Pulmonary artery endothelial cell (primary cell): ENCODE measurements at places on chromosomes 3 and 15.
A peak's percentile ranks its signal among the peaks of the same experiment; 100 is the strongest.

GRCh38 chr3:131526801-131527347 is 24.1 kb upstream of the MRPL3 start:
- peak; percentile 24 for DNase-seq

GRCh38 chr15:69446953-69447352 is 5.7 kb upstream of the RPLP1 start:
- DNase-seq: no peak

GRCh38 chr3:196634829-196635228 is 4.7 kb upstream of the NRROS start:
- DNase-seq: no peak

- DNase-seq: no peak
These were observed 1.9 kb downstream of the CNBP start for GRCh38 chr3:129181819-129182218.

GRCh38 chr3:128554465-128555097 is 61.6 kb upstream of the GATA2 start:
- no peak for DNase-seq

DNA sequence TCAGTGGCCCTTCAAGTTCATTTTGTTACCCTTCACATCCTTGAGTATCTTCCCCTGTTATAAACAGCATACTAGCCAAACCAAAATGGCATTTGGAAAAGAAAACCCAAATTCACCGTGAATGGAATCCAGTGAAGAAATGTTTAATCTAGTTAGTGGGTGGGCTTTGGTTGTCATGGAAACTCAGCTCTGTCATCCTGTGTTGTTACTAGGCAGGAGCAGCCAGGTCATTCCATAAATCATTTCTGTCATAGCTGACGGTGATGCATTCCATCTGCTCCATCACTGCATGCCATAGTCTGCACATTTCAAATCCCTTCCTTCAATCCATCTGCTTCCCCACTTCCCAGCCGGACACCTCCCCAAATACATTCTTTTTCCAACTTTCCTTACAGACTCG is 140.4 kb upstream of the CGNL1 start:
- no peak for DNase-seq

DNA sequence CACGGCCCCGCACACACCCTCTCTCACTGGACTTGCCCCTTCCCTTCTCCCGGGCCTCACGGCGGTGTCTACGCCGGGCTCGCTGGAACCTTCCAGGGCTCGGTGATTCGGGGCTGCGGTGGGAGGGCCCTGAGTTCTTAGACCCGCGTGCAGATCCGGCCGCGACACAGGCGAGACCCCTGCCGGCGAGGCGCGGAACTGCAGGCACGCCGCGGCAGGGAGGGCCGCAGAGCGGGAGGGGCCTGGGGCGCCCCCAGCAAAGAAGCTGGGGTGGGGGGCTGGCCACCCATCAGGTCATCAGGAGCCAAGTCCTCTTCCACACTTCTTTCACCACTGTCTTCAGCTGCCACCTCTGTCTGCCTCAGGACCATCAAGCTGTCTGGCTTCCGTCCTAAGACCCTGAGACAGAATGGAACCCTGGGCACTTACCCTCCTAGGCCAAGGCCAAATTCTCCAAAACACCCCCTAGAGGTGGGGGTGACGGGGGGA is 164.5 kb downstream of the XXYLT1 start:
- DNase-seq: no peak

- no peak for DNase-seq
These were observed 56.2 kb downstream of the ZNF445 start for GRCh38 chr3:44421280-44421679.

DNA sequence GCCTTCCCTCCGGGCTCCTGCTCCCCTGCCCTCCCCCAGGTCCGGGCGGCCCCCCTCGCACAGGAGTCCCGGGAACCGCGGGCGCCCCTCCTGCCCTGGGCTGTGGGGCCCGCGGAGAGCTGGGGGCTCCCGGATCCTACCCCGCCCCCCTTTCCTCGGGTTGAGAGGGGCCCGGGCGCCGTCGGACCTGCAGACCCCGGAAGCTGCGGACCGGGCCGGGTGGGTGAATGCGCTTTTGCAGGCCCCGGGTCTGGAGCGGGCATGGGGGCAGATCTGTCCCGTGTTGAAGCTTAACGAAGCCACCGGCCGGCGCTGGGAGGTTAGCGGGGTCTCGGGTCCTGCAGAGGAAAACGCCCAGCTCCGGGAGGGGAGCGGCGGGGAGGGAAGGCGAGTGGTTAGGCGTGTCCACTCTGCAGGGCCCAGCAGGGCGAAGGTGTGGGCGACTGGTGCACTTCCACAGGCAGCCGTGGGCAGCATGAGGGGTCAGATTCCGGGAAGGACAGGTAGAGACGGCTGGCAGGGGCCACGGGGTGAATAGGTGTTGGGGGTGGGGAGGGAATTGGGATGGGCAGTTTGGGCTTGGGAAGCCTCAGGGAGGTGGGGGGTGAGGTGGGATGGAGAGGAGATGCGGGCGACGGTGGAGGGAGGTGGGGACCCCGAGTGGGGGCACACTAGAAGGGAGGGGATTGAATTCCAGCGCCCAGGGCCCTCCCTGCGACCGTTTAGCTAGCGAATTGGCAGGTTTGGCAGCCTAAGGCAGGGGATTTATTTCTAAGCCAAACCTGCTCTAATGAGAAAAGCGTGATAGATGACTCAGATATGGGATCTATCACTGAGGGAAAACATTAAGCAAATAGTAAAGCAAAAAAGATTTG is 635 bp downstream of the CD276 start:
- DNase-seq: no peak

- no peak for DNase-seq
These were observed 80.7 kb downstream of the SATB1 start for GRCh38 chr3:18344306-18345014.

DNA sequence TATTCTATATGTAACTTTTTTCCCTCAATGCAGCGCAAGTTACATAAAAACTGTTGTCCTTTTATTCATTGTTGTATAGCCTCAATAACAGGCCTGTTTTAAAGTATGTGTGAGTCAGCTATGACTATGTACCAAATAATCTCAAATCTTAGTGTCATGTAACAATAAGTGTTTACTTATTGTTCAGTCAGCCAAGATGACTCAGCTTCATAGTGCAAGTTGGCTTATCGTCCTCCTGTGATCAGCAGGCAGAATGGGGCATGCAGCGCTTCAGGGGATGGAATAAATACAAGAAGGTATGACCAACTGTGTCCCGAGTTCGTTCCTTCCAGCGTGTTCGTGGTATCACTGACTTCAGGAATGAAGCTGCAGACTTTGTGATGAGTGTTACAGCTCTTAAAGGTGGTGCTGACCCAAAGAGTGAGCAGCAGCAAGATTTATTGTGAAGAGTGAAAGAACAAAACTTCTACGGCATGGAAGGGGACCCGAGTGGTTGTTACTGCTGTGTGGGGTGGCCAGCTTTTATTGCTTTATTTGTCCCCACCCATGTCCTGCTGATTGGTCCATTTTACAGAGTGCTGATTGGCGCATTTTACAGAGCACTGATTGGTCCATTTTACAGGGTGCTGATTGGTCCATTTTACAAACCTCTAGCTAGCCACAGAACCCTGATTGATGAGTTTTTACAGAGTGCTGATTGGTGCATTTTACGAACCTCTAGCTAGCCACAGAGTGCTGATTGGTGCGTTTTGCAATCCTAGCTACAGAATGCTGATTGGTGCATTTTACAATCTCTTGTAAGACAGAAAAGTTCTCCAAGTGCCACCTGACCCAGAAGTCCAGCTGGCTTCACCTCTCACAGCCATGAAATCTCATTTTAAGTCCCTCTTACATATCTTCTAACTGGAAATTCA is 1016.0 kb downstream of the MCTP2 start:
- DNase-seq: peak; percentile 87

DNA sequence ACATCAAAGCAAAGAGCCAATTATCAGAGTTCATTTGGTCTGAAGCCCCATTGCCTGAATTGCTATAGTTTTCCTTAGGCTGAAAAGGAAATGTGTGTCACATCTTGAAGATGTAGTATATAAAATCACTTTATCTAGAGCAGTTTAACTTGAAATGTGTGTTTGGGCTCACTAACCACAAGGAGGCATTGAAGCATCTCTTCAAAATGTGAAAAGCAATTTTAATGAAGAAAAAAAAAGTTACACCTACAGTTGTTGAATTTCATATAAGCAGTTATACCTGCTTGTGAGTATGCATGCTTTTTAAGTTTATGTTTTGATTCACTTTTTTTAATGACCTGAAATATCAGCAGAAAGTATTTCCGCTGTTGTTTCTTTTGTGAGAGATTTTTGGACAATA is 129.3 kb downstream of the IQCH start:
- no peak for DNase-seq

- DNase-seq: no peak
These were observed 79.5 kb downstream of the DNASE1L3 start for GRCh38 chr3:58131101-58131825.

DNA sequence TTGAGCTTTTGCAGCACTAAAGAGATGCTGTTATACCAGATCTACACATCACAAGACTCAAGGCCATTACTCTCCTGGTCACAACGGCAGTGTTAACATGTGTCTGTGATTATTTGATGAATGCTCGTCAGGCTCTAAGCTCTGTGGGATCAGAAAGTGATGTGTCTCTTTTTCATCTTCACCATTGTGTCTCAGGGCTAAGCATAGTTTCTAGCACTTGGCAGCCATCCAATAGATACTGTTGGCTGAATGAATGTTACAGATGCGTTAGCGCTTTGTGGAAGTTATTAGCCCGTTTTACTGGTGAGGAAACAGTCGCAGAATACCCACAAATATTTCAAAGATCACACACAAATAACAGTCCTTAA is 1.2 kb upstream of the FAM81A start:
- no peak for DNase-seq

DNA sequence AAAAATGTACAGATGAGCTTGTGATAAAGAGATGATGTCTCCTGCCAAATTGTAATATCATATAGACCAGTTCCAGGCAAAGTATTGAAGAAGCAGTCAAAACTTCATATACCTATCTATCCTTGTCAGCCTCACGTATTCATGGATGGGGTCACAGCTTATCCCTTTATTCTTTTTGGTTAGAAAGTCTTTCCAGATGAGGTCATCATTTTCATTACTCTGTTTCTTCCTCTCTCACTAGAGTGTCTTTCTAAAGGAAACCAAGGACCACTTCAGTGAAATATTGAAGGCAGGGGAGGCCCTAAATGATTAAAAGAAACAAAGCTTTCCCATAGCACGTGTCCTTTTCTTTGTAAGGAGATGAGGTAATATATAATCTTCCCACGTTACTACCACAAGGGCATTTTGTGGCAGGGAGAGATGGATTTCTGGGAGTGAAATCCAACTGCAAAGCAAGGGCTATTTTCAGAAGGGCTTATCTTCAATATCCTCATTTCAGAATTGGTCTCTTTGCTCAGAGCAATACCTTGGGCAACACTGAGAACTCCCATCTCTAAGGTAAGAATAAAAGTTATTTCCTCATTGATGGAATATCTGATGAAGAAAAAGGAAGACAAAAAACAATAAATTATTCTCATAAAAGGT is 260.2 kb downstream of the TIGIT start:
- DNase-seq: no peak

DNA sequence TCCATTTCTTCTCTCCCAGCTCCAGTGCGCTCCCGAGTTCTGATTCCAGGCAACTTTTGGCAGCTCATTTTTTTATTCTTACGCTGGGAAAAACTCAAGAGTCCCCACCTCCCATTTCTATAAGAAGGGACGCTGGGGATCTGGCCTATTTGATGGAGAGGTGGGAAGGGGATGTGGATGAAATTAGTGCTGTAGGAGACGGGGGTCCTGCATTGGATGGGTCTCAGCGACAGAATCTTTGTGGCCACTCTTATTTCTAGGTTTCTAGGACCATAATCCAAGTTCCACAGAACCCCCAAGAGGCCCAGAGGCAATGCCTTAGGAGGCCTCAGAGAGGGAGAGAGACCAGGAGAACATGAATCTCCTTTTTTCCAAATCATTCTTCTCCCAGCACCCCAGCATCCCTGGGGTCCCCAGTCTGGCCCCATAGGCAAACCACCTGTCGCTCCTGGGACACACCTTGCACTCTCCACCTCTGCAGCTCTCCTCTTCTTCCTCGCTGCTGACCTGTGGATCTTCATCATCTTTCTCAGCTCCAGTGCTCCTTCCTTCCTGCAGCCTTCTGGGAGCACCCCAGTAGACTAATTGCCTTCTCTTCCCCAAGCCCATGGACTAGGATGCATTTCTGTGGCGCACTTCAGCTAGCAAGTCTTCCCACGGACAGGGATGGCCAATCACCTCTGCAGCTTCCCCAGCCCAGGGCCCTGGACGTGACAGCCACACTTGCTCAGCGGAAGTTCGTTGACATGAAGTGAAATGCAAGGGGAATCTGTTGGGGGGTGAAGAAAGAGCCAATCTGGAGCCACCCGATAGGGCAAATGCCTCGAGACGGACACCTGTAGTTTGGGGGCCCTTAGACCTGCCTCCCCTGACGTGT is 100.1 kb upstream of the ALDH1A3 start:
- DNase-seq: no peak

GRCh38 chr3:149971403-149972075 is 844 bp upstream of the PFN2 start:
- no peak for DNase-seq

DNA sequence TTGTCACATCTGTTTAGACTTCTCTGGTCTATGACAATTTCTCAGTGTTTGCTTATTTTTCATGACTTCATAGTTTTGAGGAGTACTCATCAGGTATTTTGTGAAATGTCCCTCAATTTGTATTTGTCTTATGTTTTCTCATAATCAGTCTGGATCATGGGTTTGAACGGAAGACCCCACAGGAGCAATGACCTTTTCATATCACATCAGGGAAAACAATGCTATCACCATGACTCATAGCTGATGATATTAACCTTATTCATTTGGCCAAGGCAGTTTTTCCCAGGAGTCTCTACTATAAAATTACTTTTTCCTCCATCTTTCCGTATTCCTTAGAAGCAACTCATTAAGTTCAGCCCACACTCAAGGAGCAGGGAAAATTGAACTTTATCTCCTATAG is 32.7 kb downstream of the AADACL2 start:
- DNase-seq: peak; percentile 71

DNA sequence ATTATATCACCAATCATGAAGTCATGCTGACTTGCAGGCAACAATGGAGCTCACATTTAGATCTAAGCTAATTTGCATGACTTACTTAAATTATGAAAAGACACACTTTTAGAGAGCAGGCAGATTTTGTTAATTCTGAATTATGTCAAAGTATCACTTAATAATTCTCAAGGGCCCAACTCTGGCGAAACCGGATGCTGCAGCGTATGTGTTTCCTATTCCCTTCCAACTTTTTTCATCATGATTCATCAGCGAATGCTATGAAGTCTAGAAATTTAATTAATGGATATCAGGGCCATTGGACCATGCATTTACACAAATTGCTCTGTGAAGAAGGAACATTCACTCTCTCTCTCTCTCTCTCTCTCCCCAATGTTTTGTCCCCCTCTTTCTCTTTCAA is 63.5 kb upstream of the GOLGA8A start:
- DNase-seq: no peak

- no peak for DNase-seq
These were observed 27.4 kb upstream of the FOXB1 start for GRCh38 chr15:59976480-59977271.

- DNase-seq: no peak
These were observed 486.7 kb downstream of the IL5RA start for GRCh38 chr3:2623436-2623835.

GRCh38 chr3:61594144-61594963 is 33.0 kb downstream of the PTPRG start:
- no peak for DNase-seq
